ENCODE measurements at places on chromosomes 4 and X. TPM values are rescaled to one million over a fixed set of nuclear protein-coding genes. Genes with fewer than 3 reads are reported as not detected.

ATP2B3 gene
- total RNA-seq, result 23.3 TPM

EXOSC9 gene
- total RNA-seq, result 13.9 TPM

H2BW1 gene
- total RNA-seq, result not detected

ZAR1 gene
- not detected for total RNA-seq

NUDT10 gene
- total RNA-seq, result 1.8 TPM

ZXDA gene
- 6.8 TPM for total RNA-seq

TRPC3 gene
- total RNA-seq, result 0.13 TPM

ADH1B gene
- total RNA-seq, result 418 TPM

DMRTC1B gene
- not detected for total RNA-seq

EFNB1 gene
- 32.2 TPM for total RNA-seq

SLC10A4 gene
- total RNA-seq, result 2.1 TPM

RAB9B gene
- 3.1 TPM for total RNA-seq

PRSS12 gene
- total RNA-seq, result not detected

FANCB gene
- 0.61 TPM for total RNA-seq

MAGEA4 gene
- total RNA-seq, result not detected

MID2 gene
- 31.4 TPM for total RNA-seq

CITED1 gene
- not detected for total RNA-seq

FOXR2 gene
- total RNA-seq, result not detected

BGN gene
- total RNA-seq, result 123 TPM

ADGRG4 gene
- not detected for total RNA-seq

KDR gene
- 69.0 TPM for total RNA-seq

RFC1 gene
- total RNA-seq, result 55.2 TPM

SPON2 gene
- 101 TPM for total RNA-seq

FAM47E gene
- total RNA-seq, result 4.8 TPM

LAP3 gene
- total RNA-seq, result 113 TPM

MAGEB10 gene
- not detected for total RNA-seq

HTR2C gene
- total RNA-seq, result not detected

COMMD8 gene
- 18.8 TPM for total RNA-seq

RAB33A gene
- 0.86 TPM for total RNA-seq

REELD1 gene
- not detected for total RNA-seq

Measured in adrenal gland (tissue), 19 donors.